Naive thymus-derived CD8-positive, alpha-beta T cell (primary cell): ENCODE measurements at places on chromosomes 7 and 10.

DNA sequence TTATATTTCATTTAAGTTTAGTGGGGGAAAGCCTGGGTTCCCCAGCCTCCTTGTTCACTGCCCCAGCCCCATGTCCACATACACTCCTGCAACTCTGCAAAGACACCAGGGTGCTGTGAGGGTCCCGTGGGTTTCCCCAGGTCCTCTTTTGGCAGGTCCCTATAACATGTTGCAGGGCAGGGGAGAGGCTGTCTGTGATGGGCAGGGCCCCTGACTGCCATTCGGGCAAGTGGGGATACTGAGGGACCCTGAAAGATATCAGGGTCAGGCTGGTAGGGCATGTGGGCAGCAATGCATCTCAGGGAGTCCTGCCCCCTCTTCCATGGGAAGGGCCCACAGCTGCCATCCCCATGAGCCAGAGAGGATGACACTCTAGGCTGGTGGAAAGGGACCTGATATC lies 28.4 kb downstream of the RASGEF1A start:
- H3K27ac ChIP-seq = no peak overlapping the region
- peaks cover 3% of the 10 kb centered on the region for H3K27me3 ChIP-seq
- DNase-seq = peak; percentile 5
- H3K36me3 ChIP-seq = no peaks in the 10 kb centered on the region
- no peak overlapping the region for H3K4me3 ChIP-seq

- H3K4me3 ChIP-seq = no peak overlapping the region
- no peaks in the 10 kb centered on the region for H3K36me3 ChIP-seq
- no peaks in the 10 kb centered on the region for H3K27me3 ChIP-seq
- no peak overlapping the region for H3K27ac ChIP-seq
- DNase-seq = no peak
- peaks cover 12% of the 10 kb centered on the region for H3K4me1 ChIP-seq
Measured at GRCh38 chr10:9103301-9103700, 1048.8 kb downstream of the GATA3 start.

- no peak for DNase-seq
- H3K36me3 ChIP-seq = no peaks in the 10 kb centered on the region
- no peak overlapping the region for H3K4me3 ChIP-seq
Measured at GRCh38 chr10:78764846-78765430, 303.8 kb upstream of the ZMIZ1 start.

GRCh38 chr7:22395222-22395621 lies 38.3 kb upstream of the RAPGEF5 start:
- no peaks in the 10 kb centered on the region for H3K27me3 ChIP-seq
- no peak overlapping the region for H3K27ac ChIP-seq
- DNase-seq = no peak
- H3K4me1 ChIP-seq = no peaks in the 10 kb centered on the region
- no peaks in the 10 kb centered on the region for H3K36me3 ChIP-seq

DNA sequence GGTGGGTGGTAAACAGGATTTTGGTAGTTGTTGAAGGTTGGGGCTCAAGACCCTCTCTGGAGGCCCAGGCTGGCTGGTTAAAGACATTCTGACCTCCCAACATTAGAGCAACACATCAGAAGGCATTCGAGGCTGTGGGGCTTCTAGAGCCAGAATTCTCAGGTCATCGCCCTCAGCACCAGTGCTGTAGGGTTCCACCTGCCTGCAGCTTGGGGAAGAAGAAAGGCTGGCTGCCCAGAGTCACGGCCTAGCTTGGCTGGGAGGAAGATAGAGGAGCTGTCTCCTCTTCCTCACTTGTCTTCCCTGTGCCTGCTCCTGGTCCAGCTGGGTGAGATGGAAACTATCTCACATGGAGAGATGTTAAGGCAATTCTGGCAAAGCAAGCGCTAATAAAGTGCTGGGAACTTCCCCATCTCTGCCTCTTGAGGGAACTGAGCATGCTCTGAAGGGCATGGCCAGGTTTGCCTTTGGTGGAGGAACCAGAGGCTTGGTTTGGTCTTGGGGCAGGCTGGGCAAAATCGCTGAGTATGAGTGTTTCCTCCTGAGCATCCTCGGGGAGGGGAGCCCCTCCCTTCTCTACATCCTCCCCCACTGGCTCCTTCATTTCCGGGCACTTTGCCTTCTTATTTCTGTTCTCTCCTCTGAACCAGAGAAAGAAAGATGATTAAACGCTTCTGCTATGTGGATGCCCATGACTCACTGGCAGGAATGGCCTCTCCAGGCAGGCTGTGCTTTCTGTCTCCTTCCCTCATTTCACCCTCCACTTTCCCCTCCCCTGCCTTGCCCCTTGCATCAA lies 509.0 kb upstream of the PODXL start:
- H3K27me3 ChIP-seq = peaks cover 11% of the 10 kb centered on the region
- no peaks in the 10 kb centered on the region for H3K4me1 ChIP-seq
- H3K4me3 ChIP-seq = no peak overlapping the region

GRCh38 chr7:11792166-11792565 lies 39.8 kb downstream of the THSD7A start:
- H3K4me3 ChIP-seq = no peak overlapping the region
- no peaks in the 10 kb centered on the region for H3K4me1 ChIP-seq

DNA sequence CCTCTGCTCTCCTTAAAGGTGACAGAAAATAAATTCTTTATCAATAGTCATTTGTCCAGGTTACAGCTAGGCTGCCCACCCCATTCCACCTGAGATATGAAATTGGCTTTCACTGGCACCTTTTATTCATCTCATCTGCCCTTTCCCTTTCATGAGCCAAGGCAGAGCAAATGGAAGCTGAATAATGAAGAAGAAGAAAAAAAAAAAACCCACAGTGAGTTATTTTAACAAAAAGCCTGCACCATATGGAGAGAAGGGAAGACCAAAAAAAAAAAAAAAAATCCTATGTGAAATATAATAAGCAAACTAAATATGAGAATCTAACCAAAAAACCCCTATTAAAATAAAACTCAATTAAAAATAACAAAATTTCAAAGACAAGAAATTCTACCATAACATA lies 59.2 kb downstream of the CHCHD3 start:
- peaks cover 35% of the 10 kb centered on the region for H3K36me3 ChIP-seq
- H3K4me3 ChIP-seq = no peak overlapping the region
- H3K27ac ChIP-seq = no peak overlapping the region
- no peaks in the 10 kb centered on the region for H3K27me3 ChIP-seq

DNA sequence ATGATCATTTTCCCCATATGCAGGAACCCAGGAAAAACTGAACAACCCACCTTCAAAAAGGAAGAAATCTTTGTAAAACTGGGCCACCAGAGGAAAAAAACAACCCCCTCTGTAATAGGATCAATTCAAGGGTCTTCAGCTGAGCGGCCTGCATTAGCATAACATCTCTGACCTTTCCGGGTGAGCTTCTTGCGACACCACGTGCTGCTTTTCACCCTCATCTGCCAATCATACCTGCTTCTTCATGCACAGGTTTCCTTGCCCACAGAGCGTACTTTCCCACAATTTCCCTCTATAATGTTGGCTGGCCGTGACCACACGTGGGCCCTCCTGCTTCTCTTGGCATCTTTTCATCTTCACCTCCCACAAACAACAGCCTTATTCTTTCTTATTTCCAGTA lies 284.3 kb upstream of the NEBL start:
- no peak overlapping the region for H3K27ac ChIP-seq
- H3K36me3 ChIP-seq = no peaks in the 10 kb centered on the region
- no peak for DNase-seq
- peaks cover 14% of the 10 kb centered on the region for H3K27me3 ChIP-seq
- H3K4me3 ChIP-seq = no peak overlapping the region

GRCh38 chr7:31033674-31034300 lies 18.3 kb upstream of the ADCYAP1R1 start:
- H3K4me3 ChIP-seq = no peak overlapping the region
- H3K4me1 ChIP-seq = no peaks in the 10 kb centered on the region
- no peak for DNase-seq
- H3K36me3 ChIP-seq = no peaks in the 10 kb centered on the region
- H3K27ac ChIP-seq = no peak overlapping the region

DNA sequence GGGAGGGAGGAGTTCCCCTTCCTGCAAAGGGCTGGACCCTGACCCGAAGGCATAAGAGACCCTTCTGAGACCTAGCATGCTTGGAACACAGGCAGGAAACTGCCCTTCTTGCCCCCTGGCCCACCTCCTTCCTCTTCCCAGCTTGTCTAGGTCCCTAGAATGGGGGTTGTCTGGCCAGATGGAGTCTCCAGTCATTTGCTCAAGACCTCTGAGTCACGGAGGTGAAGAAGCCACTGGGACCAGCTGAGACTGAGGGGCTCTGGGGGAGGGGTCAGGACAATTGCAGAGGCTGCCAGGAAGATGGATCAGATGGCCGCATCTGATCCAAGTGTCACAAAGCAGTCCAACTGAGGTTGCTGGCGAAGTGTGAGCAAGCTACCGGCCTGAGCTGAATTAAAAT lies 46.2 kb downstream of the COL13A1 start:
- no peak for DNase-seq
- no peak overlapping the region for H3K27ac ChIP-seq
- no peak overlapping the region for H3K4me3 ChIP-seq
- H3K4me1 ChIP-seq = no peaks in the 10 kb centered on the region

GRCh38 chr10:71522442-71523144 lies 125.9 kb downstream of the CDH23 start:
- H3K4me3 ChIP-seq = no peak overlapping the region
- H3K27ac ChIP-seq = no peak overlapping the region
- H3K4me1 ChIP-seq = no peaks in the 10 kb centered on the region
- no peak for DNase-seq

GRCh38 chr7:75813781-75814236 lies at the start of gene CCL24:
CCL24 (minus strand) TSS chr7:75813806; CDS start chr7:75813715, 91 bp downstream.
- no peak within 1 kb of the TSS for H3K27ac ChIP-seq
- H3K4me1 ChIP-seq = no peaks in the 10 kb centered on the region
- H3K36me3 ChIP-seq = no peaks in the 10 kb centered on the region
- no peak for DNase-seq
- no peak within 1 kb of the TSS for H3K4me3 ChIP-seq

- no peaks in the 10 kb centered on the region for H3K36me3 ChIP-seq
- no peaks in the 10 kb centered on the region for H3K4me1 ChIP-seq
- H3K4me3 ChIP-seq = no peak overlapping the region
Measured at GRCh38 chr10:96238646-96239623, 32.4 kb downstream of the BLNK start.

- H3K36me3 ChIP-seq = no peaks in the 10 kb centered on the region
- H3K27ac ChIP-seq = peak overlapping the region; percentile 62
- H3K4me3 ChIP-seq = peak overlapping the region; percentile 87
- DNase-seq = peak; percentile 24
- peaks cover 29% of the 10 kb centered on the region for H3K27me3 ChIP-seq
Measured at GRCh38 chr10:128125416-128125943, 743 bp downstream of the MKI67 start.

DNA sequence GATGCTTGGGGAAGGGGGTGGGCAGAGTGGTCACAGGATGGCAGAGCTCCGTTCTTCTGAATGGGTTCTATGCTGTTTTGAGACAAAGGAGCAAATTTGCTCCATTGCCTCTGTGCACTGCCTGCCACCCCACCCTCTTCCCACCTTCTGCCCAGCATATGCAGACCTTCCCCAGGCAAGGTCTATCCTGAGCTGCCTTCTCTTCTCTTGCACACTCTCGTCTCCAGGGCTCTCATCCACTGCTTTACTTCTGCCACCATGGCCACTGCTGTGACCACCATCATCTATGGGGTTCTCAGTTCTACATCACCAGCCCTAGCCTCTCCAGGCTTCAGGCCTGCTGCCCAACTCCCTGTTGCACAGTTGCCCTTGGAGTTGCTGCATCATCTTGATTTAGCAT lies 230.4 kb downstream of the TMEM178B start:
- no peaks in the 10 kb centered on the region for H3K4me1 ChIP-seq
- no peak overlapping the region for H3K4me3 ChIP-seq
- DNase-seq = no peak
- no peak overlapping the region for H3K27ac ChIP-seq

DNA sequence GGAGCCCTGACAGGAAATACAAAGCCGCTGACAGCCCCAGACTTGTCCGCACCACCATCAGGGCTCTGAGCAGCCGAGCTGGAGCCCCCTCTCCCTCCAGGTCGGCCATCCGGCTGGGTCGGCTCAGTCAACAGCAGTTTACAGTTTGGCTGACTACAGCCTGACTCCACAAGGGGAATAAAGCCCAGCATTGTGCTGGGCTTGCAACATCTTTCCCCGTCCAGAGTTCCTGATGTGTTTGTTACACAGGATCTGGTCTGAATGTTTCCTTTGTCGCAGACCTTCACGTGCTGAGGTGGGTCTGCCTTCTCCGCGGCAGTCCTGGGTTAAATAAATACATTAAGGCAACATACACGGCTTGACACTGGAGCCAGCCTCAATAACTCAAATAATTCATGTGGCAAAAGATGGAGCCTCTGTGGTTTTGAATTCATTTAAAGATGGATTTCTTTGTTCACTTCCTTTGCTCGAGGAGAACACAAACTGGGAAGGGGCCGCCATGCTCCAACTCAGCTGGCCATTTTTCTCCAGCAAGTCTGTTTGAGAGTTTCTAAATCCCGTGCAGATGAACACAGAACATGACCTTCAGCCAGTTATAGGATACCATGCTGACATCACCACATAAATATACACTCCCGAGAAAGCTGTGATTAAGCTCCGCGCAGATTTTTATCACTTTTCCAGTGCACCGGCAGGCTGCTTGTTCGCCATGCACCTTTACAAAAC lies 192.1 kb downstream of the WDR11 start:
- no peaks in the 10 kb centered on the region for H3K4me1 ChIP-seq
- no peaks in the 10 kb centered on the region for H3K36me3 ChIP-seq

DNA sequence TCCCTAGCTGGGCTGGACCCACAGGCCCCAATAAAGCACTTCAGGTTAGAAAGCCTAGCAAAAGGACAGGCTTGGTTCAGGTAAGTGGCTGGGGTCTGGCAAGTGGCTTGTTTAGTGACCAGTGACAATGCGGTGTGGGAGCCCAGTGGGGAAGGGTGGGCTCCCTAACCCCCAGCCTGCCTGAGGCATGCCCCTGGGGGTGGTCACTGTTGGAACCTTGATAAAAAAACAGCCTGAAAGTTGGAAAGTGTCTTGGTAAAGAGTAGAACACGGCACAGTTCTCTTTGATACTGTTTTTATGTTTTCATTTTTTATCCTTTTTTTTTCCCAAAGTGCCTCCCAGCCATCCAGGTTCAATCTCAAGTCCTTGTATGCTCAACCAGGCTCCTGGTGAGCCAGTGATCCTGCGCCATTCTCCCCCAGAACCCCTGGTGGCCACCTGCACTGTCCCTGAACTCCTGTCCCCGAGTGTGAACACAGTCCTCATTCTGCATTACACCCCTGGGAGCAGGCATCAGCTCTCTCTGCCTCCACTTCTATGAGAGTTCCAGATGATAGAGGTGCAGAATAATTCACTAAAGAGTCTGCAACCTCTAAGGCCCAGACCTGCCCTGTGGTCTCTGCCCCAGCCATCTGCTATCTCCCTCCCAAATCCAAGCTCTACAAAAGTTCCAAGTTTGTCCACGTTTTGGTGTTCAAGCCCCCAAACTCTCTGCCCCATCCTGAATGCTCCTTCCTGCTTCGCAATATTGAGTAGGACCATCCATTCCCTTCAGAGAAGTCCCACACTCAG lies 15.0 kb upstream of the CXCL12 start:
- H3K27ac ChIP-seq = no peak overlapping the region
- no peaks in the 10 kb centered on the region for H3K4me1 ChIP-seq
- DNase-seq = no peak
- H3K27me3 ChIP-seq = peaks cover 14% of the 10 kb centered on the region
- H3K4me3 ChIP-seq = no peak overlapping the region
